ENCODE measurements at places on chromosomes 2 and 18.

DNA sequence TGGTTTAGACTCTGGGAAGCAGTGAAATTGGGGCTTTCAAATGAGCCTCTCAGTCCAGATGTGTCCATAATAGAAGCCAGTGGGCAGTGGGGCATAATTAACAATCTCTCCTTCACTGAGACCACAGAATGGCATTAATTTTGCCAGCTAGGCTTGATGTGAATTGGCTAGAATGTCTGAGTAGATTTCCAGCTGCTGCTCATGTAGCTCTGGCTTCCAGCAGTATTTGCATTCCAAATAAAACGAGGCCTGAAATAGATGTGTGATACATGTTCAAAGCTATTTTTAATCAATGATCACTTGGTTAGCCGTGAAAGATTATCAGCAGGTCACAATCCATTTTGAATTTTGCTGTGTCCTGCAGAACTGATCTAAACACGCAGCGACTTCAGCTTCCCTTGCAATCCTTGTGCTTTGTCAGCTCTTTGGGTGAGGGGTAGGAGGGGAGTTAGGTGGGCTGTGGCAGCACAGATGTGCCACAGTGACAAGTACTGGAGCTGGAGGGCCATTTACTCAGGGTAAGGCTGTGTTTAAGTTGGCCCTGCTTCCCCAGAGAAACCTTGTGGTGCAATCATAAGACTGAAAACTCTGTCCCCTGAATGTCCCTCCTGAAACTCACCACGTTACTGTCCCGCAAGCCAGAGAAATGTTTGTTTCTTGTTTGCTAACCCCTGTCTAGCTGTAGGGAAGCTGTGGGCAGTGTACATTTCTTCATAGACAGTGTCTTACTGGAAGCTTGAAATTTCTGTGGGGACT, 56.9 kb upstream of the TMEM178A start:
- DNase-seq = no peak

- no peak for DNase-seq
Measured at GRCh38 chr18:3604498-3605408, 154.8 kb downstream of the TGIF1 start.

DNA sequence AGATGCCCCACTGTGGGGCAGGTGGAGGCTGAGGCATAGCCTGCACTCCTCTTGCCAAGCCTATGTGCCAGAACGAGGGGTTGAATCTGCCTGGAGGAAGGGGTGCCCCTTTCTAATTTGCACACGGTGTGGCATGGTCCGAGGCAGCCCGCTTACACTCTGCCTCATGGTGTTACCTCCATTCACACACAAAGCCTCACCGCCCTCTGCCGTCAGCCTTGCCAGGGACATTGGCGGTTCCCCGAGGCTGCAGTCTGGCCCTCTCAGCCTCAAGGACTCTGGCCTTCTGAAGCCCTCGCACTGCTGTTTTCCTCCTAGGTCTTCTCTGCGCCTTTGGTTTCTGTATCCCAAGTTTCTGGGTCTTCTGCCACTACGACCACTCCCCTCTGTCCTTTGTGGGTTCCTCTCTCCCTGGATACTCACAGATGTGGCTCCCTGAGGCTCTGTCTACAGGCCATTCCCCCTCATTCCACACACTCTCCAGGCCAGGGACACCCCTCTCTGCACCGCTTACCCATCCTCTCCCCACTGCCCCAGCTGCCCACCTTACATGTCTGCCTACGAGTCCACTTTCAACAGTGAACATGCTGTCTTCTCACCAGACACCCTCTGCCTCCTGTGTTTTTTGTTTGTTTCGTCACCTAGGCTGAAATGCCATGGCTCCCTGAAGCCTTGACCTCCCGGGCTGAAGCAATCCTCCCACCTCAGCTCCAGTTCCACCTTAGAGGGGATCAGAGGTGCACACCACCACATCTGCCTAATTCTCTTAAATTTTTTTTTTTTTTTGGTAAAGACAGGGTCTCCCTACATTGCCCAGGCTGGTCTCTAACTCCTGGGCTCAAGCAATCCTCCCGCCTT, 7.9 kb upstream of the ASPRV1 start:
- DNase-seq = no peak

- no peak for DNase-seq
Measured at GRCh38 chr2:25265802-25266201, 75.9 kb downstream of the DNMT3A start.

- DNase-seq = no peak
Measured at GRCh38 chr2:66962716-66963115, 434.4 kb upstream of the ETAA1 start.

DNA sequence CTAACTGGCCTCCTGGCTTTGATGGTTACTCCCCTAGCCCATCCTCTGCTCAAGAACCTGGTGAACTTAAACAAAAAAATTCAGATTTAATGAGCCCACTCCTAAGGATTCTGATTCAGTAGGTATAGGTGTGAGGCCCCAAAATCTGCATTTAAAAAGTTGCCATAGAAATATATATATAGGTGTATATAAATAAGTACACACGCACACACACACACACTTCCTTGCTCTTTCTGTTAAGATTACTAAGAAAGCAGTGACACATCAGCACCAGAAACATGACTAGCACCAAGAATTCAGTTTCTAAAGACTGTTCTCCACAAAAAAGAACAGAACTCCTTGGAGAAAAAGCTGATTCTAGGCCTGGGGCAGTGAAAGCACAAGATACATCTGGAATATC, 17.8 kb downstream of the EML6 start:
- DNase-seq = no peak

- no peak for DNase-seq
Measured at GRCh38 chr2:152243761-152244640, 68.4 kb upstream of the STAM2 start.

DNA sequence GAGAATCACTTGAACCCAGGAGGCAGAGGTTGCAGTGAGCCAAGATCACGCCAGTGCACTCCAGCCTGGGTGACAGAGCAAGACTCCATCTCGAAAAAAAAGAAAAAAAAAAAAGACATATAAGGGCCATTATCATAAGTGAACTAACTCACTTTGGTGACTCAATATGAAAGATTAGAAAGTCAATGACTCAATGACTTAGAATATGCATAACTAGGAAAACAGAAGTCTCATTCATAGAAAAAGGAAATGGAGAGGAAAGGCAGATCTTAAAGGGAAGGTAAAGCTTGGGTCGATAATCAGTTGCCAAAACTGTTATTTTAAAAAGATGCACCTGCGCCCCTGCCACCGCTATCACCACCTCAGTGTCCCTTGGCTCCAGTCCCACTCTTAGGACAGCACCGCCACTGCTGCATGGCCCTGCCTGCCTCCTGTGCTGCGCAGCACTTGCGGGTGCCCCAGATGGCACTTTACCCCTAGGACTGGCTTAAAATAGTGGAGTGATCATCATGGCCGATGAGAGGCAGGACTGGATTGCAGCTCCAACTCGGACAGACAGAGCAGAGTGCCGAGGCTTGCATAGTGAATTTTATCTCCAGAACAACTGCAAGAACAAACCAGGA, 54.7 kb downstream of the INO80D start:
- DNase-seq = no peak

DNA sequence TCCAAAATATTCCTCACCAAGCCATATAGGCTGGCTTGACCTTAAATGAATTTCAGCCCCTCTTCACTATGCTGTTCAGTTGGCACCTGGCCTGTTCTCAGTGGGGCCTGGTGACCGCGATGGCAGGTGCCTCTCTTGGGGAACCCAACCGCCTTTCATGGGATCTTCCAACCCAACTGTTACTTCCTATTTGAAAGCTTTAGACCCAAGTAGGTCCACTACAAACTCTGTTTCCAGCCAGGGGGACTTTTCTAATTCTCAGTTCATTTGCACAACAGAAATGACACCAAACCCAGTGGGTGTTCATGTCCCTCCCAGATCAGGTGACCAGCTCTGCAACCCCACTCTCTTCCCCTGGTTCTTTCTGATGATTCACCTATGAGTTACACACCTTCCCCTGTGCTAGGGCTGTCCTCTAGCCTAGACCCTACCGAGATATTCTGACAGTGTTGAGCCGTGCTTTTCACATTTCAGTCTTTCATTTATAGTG, 35.6 kb upstream of the NDUFV2 start:
- no peak for DNase-seq

DNA sequence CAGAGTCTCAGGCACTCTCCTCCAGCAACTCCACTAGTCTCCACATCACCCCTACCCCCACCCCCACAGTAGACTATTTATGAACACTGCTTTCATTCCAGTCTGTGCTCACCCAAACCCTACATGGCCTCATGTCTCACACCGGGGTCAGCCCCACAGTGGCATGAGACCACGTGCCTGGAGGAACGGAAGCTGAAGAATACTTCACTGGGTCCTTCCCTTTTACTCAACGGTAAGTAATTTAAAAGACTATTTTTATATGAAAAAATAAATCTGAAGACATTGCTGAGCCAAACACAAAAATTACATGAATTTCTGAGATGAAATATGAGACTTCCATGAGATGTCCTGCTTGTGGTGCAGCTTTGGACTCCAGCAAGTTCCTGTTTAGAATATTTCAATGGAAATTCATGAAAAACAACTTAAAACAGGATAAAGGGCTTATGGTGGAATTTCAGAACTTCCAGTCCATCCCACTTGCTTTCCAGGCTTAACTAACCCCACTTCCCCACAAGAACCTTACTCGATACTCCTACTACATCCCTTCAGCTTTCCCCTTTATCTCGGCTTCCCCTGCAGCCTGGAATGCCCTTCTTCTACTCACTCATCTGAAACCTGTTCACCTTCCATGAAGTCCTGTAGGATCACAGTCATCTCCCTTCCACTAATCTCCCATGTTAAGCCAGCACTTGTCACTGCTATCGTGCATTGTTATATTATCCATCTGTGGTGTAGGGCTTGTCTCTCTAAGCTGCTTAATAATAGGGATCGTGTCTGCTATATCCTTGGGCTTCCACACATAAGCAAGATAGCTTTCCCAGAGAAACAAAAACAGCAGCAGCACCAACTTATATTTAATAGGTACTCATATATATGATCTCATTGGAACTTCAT, 47.9 kb downstream of the SLC14A1 start:
- DNase-seq = no peak

DNA sequence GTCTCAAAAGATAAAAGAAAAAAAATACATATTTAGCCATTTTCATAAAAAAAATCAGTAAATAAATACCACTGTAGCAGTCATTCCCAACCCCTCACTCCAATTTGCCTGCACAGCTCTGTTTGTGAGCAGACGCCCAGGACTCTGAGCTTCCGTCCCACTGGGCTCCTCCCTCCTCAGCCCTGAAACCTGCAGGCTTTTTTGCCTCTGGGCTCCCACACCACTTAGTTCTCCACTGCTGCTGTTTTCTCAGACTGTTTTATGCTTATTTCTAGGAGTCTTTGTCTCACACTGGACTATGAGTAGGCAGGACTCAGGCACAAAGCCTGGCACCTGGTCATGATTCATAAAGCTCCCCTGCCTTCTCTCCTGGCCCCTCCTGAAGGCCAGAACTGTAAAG, 6.1 kb upstream of the CXCR1 start:
- no peak for DNase-seq

DNA sequence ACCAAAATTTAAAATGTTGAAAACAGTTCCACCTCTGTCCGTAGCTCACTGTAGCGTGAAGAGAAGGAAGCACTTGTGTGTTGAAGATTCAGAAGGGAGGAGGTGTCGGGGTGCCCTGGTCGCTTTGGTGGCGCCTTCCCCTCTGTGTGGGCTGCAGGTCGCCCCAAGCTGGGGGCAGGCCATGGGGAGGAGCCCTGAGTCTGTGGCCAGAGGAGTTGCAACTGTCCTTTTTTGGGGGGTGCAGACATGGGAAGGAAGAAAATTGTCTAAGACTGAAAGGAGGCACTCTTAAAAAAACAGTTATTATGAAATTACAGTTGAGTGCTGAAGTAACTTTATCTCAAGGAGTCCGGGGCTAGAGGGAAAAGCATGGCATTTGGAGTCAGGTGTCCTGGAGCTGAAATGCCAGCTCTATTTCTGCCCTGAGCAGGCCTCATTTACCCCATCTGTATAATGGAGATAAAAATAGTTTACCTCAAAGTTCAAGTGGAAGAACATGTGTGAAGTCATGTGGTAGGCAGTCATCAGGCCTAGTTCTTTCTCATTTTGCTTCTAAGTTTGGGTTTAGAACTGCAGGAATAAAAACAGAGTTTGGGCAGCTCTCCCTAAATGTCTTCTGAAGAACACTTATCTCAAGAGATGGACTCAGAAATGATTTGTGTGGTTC, 82.1 kb downstream of the RNF144A start:
- no peak for DNase-seq

GRCh38 chr2:209613649-209614305, 157.9 kb upstream of the UNC80 start:
- DNase-seq = no peak

DNA sequence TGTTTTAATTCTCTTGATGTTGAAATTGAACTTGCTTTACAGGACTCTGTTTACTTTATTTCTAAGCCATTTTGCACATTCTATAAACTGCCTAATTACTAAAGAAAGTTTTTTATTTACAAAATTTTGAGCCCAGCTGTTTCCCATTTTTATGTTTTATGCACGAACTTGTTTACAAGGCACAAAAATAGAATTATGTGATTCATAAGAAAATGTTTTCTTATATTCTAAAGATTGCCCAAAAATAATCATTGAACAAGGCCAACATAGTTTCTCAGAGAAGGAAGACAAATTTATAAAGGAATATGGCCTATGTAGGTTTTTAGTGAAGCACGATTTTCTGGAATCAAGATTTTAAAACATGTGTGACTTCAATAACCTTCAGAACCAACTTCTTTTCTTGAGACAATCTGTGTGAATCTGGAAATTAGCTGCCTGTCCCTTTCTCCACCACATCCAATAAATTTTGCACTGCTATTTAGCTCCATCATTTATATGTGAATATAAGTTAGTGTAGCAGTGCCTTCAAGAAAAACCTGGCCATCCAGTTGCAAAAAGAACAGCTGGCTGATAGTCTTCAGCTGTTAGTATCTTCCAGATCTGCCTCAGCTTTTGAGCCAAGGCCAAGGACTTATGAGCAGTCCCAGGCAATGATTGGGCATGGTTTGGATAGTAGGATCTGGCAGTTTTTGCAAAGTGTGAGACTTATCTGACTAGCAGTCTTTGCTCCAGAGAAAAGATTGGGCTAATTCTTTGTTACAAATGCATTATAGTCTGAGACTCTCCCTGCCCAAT, 253.2 kb upstream of the COL3A1 start:
- no peak for DNase-seq

GRCh38 chr2:24285484-24286152, 74.7 kb downstream of the ITSN2 start:
- no peak for DNase-seq

DNA sequence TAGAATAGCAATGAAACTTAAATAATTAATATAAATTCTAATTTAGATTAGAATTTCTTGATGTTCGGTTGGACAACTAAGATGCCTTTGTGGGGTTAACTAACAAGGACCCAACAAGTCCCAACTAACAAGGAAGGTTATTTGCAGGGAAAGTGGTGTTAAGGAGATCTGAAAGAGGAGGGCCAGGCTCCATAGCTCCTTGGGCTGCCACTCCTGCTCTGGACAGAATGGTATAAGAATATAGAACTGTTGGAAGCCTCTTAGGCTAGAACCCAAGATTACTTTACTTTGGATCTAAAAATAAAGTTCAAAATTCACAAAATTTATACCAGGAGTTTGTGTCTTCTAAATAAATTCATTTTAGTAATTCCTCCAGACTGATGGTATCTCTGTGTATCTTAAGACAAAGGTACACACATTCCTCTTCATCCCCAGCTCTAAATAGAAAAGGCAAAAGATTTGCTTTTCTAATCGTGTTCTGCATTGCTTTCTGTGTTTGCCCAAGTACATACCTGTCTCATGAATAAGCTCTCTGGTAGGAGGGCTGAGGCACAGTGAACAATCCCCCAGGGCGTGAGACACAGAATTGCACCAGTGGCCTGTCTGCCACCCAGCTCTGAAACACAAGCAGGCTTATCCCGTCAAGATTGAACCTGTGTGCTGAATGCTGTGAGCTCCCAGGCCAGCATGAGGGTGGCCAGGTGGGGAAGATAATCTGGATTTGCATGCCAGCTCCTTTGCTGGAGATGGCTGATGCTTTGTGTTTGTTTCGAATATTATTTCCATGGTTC, 176.0 kb downstream of the ACKR3 start:
- DNase-seq = no peak

Data from stimulated activated CD8-positive, alpha-beta memory T cell treated with anti-CD3 and anti-CD28 coated beads, Interleukin-15, amount 100 ng/mL, for 24 hours (primary cell).